Uterus (tissue), 4 donors: ENCODE measurements at places on chromosomes 5 and 9. TPM values are rescaled to one million over a fixed set of nuclear protein-coding genes. Genes with fewer than 3 reads are reported as not detected.

Gene NOL8
- 39.1 TPM for total RNA-seq

Gene SLC4A9
- total RNA-seq = not detected

Gene PCDHB3
- 4.5 TPM for total RNA-seq

Gene FAM81B
- not detected for total RNA-seq

Gene FRRS1L
- total RNA-seq = 9.7 TPM

Gene TOMM5
- 78.2 TPM for total RNA-seq

Gene KCNN2
- total RNA-seq = 3.6 TPM

DNA sequence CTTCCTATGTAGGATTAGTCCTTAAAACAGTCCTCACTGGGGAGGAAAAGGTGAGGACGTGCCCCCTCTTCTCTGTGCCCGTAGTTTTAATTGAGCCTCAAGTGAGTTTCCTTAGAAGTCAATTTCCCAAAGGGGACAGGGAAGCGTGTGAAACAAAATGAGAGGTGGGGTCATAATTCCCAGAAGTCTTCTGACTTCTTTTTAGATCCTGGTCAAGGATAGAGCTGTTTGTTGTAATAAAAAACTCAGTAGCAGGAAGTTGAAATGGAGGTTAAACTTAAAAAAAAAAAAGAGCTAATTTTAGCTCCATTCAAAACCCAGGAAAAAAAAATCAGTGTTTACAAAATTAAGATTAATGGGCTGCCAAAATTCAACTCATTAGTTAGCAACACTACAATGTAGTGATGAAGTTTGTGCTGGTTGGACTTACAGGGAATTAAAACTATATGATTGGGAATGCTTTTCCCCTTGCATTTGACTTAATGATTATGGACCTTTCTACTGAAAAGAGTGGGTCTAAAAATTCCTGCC, 158.3 kb upstream of the MEF2C start:
- DNase-seq = no peak

GRCh38 chr5:57414191-57414590, 68.4 kb downstream of the ACTBL2 start:
- no peak for DNase-seq

- DNase-seq = no peak
Observed at GRCh38 chr9:81382281-81382680, 307.1 kb downstream of the TLE1 start.

DNA sequence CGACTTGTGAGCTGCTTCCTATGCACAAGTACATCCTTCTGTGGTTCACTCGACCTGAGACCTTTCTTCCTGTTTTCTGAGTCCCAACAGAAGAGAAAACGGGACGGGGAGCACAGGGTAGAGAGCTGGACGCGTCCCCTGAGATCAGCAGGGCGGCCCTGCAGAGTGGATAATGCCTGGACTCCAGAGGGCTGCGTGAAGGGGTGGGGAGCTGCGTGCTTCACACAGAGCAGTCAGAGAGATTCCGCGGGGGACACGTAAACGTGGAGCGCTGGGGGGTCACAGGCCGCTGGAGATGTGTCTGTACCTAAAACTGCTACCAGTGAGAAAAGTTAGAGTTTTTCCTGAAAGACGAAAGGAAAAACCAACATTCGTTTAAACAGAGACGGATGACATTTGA, 46.3 kb downstream of the HSD17B3 start:
- DNase-seq = no peak

DNA sequence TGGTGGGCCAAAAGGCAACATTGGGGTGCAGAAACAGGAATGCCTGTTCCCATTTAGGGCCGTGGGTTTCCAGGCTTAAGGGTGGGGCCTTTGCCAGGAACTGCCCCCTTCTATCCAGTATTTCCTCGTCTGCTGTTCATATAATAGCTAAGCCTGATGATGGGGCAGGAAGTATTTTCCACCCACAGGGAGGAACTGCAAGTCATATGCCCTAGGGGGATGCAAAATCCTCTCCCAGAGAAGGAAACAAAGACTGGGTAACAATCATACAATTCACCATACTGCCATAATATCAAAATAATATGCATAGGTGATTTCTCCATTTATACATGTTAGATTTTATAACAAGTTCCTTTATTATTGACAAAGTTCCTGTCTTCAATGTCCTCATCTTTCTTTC, 20.5 kb upstream of the RPS23 start:
- DNase-seq = no peak

- no peak for DNase-seq
Observed at GRCh38 chr5:173653822-173654523, 37.5 kb upstream of the BOD1 start.

DNA sequence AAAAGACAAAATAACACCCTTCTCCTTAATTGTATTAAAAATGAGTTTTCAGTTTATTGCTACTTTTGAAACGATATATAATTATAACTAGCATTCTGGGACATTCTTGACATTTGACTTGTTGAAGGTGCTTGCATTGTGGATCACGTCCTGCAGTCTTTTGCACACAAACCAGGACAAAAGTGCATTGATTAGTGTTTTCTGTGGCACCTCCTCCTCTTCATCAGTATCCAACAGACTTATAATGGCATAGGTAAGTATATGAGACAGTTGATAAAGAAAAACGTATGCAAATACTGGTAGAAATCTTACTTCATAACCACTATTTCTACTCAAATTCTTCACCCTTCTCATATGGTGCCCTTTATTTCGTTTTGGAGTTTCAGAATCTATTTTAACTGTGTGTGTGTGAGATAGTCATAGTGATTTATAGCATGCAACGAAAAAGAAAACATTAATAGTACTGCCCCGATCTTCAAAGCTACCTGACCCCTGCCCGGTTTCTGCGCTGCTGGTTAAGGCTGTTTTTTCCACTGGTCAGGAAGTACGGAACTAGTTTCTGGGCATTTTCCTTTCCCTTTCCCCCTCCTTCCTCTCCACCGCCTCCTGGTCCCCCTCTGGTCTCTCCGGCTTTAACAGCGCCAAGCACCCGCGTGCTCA, 639 bp upstream of the RASA1 start:
- no peak for DNase-seq

- DNase-seq = no peak
Observed at GRCh38 chr9:111463048-111463447, 21.1 kb downstream of the ECPAS start.
